Epithelial cell of esophagus (primary cell): ENCODE measurements at places on chromosomes 7 and 10.

DNA sequence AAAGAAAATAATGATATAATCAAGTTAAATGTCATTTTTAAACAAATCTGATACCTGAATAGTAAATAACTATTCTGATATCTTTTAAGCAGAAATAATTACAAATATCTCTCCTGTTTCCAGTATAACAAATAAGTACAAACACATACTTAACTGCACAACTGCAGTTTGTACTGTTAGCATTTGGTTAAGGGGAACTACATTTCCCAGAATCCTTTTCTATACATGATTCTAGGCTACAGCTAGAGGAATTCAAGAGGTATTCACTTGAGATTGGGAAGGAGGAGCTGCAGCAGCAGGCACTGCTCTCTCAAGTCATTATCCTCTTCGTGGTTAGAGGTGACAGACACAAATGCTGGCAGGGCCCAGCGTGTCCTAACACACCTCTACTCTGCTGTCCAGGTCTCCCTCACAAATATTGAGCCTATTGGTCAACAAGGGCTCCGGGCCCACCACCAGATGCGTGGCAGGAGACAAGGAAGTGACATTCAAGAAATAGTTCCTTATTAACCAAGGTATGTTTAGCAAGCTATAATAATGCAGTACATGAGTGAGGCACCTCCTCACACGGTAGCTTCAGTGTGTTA lies 255.1 kb upstream of the MKLN1 start:
- DNase-seq: peak; percentile 13

GRCh38 chr10:69814251-69814650 lies 12.5 kb downstream of the COL13A1 start:
- no peak for DNase-seq

GRCh38 chr10:48900371-48900801 lies 39.3 kb downstream of the LRRC18 start:
- DNase-seq: no peak

GRCh38 chr10:56317603-56318002 lies 43.5 kb downstream of the ZWINT start:
- DNase-seq: peak; percentile 91

DNA sequence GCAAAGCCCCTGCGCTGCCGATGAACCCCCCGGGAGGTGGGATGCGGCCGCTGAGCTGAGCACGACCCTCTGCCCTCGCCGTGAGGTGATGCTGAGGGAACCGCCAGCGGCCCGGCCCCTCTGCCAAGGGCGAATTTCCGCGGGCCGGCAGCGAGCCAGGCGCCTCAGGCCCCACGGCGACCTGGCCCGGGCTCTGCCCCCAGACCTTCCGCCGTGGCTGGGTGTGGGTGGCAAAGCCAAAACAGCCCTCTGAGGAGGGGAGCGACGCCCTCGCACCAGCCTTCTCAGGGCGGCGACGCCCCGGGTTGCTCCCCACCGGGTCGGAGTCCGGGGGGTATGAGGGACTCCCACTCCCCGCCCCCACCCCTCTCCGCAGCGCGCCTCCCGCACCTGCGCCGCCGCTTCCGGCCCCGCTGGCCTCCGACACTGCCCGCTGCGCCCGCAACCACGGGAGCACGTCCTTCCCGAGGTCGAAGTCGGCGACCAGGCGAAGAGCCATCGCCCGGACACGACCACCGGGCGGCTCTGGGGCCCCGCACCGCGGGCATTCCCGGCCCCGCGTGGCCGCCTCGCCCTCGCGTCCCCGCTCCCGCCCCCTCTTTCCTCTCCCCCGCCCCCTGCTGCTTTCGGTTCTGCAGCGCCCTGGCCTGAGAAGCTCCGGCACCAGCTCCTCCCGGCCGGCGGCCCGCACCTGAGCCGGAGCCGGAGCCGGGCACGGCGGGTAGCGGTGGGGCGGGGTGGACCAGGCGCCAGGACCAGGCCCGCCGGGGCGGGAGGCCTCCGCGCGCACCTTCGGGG lies at the start of gene GSAP:
Gene GSAP, minus strand, starts transcription at position 527 of the 798 bp plus-strand sequence. Its CDS starts 28 bp downstream, at position 499.
- DNase-seq: peak; percentile 68

DNA sequence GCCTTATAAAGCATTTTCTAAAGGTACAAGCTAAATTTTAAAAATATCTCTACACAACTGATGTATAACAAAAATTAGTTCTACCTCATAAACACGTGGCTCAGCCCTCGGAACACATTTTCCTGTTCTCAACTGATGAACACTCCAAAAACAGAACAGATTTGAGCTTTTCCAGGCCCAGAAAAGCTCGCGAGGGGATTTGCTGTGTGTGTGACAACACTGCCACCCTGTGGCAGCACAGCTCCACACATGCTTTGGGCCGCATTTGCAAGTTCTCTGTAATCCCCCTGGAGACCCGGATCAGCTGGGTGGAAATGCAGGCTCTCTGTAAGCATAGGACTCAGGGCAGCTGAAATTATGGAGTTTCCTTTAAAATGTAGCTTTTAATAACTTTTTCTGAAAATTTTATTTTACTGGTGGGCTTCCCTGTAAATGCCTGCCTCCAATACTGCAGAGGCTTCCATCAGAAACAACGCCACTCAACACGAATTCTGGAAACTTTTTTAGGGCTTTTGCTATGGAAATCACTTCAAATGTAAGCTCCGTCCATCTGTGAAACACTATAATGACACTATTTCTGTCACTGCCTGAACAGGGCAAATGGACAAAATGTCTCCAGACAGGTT lies 155.5 kb downstream of the COBL start:
- DNase-seq: peak; percentile 70

DNA sequence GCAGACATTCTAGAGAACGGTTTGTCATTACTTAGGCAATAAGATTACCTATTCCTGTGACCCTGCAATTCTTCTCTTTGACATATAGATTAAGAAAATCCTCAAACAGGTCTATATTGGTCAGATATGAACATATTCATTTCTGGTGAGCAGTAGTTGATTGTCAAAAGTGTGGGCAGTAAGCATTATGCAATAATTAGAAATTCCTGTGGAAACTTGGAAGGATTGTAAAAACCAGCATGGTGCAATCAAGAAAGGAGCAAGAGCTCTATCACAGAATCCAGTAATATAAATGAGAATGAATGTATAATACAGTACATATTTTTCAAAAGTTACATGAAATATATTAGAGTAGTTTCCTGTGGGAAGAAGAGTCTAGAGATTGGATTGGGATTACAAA lies 406.5 kb downstream of the SUGCT start:
- DNase-seq: no peak

GRCh38 chr10:71666639-71667386 lies 52.8 kb downstream of the C10orf105 start:
- no peak for DNase-seq

DNA sequence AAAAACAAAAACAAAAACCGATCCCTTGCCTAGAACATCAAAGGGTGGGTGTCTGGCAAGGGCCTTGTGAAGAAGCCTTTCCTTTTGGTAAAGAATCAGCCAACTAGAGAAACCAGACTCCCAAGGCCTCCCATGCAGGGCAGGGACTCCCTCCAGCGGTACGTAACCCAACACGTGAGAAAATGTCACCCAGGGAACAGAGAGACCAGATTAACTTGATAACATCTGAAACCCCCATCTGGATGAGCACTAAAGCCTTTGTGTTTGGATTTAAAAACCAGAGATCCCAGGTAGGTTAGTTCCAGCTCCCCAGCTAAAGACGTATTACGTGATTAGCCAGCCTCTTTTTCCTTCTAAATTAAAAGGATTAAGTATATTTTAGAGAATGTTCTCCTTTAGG lies 3.0 kb upstream of the HABP2 start:
- DNase-seq: no peak

DNA sequence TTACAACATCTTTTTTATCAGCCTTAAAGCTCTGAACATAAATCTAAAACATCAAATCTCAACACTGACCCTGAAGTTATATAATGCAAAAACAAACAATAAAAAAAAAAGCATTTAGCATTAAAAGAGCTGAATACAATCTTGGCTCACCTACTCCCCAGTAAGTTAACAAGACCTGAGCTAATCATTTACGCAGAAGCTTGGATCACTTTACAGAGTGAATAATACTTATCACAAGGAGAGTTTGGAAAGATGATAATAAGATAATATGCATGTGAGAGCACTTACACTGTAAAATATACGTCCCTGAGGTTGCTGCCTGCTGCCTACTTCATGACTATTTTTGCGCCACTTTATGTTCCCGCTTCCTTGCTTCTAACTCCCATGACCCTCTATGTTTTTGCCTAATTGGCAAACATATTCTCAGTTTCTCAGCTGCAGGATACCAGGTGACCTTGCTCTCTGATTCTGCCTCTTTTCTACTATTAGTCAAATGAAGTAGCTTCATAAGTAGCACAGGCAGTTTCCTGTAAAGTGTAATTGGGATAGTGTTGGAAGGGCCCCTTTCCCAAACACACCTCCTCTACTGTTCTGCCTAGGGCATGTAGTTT lies 333.6 kb downstream of the LRRTM3 start:
- DNase-seq: no peak

- DNase-seq: peak; percentile 37
Observed at GRCh38 chr10:113854761-113855588, 514 bp downstream of the NHLRC2 start.

GRCh38 chr10:133143200-133143533 lies 16.9 kb upstream of the KNDC1 start:
- DNase-seq: no peak

DNA sequence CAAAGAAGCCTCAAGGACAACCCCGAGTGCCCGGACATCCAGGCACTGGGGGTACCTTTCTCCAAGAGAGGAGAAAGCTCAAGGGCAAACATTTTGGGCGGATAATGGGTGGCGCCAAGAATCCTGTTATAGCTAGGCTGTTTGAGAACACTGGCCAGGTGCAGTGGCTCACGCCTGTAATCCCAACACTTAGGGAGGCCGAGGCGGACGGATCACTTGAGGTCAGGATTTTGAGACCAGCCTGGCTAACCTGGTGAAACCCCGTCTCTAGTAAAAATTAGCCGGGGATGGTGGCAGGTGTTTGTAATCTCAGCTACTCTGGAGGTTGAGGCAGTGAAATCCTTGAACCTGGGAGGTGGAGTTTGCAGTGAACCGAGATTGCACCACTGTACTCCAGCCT lies 25.2 kb upstream of the UNC5B start:
- no peak for DNase-seq

DNA sequence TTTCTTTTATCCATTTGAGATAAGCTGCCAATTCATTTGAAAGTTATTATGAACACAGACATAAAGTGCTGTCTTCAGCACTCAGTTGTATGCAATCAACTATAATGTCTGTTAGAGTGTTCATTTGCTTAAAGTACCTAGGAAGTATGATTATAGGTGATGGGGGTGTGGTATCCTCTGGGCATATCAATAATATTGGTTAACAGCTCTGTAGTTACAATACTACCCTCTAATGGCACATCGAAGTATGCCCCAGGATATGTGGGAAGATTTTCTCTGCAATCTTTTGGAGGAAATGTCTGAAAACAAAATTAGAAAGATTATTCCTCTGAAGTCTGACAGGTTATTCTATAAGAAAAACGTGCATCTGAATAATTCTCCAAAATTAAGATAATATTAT lies 429.7 kb downstream of the ARL4A start:
- peak; percentile 29 for DNase-seq

- no peak for DNase-seq
Observed at GRCh38 chr10:118970770-118971169, 58.7 kb upstream of the NANOS1 start.

DNA sequence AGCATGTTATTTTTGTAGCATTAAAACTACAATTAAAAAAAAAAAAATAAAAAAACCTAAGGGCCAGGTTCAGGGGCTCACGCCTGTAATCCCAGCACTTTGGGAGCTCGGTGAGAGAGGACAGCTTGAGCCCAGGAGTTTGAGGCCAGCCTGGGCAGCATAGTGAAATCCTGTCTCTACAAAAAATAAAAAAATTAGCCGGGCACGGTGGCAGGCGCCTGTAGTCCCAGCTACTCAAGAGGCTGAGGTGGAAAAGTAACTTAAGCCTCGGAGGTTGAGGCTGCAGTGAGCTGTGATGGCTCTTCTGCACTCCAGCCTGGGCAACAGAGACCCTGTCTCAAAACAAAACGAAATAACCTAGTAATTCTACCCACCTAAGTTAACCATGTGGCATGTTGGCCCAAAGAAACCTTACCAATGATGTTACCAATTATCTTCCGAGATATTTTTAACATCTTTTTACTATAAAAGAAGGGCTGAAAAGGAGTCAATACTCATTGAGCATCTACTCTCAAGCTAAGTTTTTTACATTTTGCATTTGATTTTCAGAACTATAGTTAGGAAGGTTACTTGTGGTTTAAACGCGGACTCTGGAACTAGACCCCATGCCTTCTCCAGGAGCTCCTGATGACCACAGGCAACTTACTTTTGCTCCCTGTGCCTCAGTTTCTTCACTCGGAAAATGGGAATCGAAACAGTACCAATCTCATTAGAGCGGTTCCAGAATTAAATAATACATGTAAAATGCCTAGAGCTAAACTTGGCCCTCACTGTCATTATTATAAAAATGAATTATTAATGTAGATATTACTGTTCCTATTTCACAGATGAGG lies 1.4 kb downstream of the ITGB1 start:
- no peak for DNase-seq

- DNase-seq: peak; percentile 21
Observed at GRCh38 chr7:12456506-12456905, 52.8 kb upstream of the VWDE start.

GRCh38 chr10:35165136-35165535 lies 38.5 kb downstream of the CREM start:
- no peak for DNase-seq

DNA sequence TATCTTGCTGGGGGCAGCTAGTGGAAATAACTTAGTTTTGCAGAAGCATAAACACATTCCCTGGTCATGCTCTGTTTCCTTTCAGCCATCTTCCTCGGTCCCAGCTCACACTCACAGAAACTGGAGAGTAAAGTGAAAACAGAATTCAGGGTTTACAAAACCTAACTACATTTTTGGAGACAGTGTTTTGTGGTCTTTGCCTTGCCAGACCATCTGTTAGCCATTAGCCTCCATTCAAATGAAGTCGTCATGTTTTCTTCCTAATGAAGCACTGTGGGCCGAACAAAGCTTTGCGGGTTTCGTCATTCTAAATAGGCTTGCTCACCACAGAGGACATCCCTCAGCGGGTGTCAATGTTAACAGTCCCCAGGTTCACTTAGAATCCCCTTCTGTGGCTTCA lies 214.6 kb upstream of the TMEM72 start:
- no peak for DNase-seq

GRCh38 chr7:31882187-31882586 lies 188.0 kb downstream of the PDE1C start:
- DNase-seq: peak; percentile 19

DNA sequence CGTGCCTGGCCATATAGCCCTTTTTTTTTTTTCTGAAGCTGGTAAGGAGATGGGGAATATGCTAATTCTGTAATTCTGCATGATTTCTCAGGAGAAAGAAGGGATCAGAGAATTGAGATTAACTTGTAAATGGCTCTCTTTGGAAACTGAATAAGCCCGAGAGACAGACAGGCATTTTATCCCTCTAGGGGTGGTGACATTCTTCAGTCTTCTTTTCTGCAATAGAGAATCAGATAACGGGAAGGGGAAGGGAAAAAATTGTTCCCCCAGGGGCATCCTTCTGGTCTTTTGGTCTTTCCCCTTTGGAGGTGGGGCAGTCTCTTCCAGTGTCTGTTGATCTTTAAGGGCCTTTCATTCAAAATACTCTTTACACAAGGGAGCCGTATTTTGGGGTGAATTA lies 34.2 kb downstream of the HK1 start:
- no peak for DNase-seq
